ENCODE measurements at places on chromosomes 7 and 10.

GRCh38 chr7:22686620-22687019 is 40.4 kb upstream of the IL6 start:
- no peak for DNase-seq

DNA sequence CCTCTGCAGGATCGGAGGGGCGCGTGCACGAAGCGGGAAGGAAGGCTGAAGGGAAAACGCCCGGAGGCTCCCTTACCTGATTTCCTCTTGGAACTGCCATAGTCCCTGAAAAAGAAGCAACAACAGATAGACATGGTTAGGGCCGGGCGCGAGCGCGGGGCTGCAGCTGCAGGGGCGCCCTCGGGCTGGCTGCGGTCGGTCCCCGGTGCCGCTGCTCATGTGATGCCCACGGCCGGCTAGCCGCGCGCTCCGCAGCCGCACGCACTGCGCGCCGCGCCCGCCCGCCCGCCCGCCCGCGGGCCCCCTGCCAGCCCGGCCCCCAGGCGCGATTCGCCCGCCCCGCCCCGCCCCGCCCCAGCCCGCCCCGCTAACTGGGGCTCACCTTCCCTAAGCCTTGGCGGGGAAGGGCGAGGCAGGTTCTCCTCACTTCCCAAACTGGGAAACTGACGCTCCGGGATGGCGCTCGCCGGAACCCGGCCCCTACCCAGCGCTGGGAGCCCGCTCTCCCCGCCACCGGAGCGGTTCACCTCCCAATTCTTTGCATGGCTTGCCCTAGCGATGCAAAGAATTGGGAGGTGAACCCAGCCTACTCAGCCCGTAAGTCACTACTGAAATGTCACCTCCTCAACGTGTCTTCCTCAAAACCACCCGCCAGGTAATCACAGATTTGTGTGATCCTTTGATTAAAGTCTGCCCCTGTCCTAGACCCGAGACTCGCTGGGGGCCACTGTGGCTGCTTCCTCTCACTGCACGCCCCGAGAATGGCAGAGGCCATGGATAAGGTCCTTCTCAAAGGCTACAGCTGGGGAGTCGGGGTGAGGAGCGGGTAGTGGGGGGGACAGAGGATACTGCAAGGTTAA is 162.2 kb downstream of the SH3PXD2A start:
- DNase-seq: no peak

- no peak for DNase-seq
These were observed 29.3 kb upstream of the CROT start for GRCh38 chr7:87316097-87316700.

DNA sequence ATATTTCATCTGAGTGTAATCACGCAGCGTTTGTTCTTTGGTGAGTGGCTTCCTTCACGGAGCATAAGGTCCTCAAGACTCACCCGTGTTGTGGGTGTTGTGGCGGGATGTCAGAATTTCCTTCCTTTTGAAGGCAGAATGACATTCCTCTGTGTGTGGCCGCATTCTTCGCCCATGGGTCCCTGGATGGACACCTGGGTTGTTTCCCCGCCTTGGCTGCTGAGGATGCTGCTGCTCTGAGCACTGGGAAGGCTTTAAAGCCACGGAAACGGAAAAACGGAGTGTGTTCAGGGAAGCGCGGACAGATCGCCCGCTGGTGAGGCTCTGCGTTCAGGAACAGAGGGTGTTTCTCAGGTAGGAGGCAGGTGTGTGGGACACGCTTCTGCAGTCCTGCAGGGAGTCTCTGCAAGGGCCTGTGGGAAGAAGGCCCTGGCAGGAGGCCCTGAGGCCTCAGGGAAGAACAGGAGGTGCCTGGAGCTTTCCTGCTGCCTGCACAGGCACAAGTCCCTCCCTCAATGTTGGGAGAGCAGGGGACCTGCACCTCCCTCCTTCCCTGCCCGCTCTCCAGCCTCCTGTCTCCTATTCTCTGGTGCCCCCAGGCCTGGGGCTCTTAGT is 35.7 kb upstream of the SHH start:
- no peak for DNase-seq

GRCh38 chr10:124106241-124106879 is 13.0 kb upstream of the CHST15 start:
- DNase-seq: no peak

GRCh38 chr10:61606959-61607907 is 55.5 kb upstream of the CABCOCO1 start:
- DNase-seq: no peak

- DNase-seq: peak; percentile 57
These were observed 1.4 kb downstream of the EPHB4 start for GRCh38 chr7:100825751-100826513.

GRCh38 chr10:105965141-105965540 is 1199.4 kb downstream of the SORCS1 start:
- DNase-seq: no peak

GRCh38 chr10:74123081-74123480 is 27.5 kb downstream of the AP3M1 start:
- no peak for DNase-seq

DNA sequence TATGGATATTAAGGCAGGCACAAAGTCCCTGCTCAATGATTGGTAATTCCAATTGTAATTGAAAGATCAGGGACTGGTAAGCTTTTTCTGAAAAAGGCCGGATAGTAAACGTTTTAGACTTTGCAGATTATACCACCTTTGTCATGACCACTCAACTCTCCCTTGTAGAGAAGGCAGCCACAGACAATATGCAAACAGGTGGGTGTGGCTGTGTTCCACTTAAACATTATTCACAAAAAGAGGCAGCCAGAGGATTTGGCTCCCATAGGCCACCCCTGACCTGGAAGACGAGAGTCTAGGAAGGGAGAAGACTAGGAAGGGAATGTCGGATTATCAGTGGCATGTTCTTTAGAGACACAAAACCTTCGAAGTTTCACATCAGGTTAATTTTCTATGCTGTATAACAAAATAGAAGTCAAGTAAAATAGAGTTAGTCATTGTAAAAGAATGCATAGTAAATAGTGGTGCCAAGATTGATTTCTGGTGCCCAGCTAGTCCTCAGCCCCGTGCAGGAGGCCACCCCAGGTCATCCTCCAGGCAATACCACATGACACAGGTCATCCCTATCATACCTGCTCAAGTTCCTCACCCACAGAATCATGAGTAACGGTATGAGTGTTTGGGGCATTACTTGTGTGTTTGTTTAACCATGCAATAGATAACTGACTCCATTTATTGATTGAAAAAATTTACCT is 193.8 kb downstream of the PLPP4 start:
- DNase-seq: no peak

- no peak for DNase-seq
These were observed 26.0 kb upstream of the MCU start for GRCh38 chr10:72665925-72666324.

DNA sequence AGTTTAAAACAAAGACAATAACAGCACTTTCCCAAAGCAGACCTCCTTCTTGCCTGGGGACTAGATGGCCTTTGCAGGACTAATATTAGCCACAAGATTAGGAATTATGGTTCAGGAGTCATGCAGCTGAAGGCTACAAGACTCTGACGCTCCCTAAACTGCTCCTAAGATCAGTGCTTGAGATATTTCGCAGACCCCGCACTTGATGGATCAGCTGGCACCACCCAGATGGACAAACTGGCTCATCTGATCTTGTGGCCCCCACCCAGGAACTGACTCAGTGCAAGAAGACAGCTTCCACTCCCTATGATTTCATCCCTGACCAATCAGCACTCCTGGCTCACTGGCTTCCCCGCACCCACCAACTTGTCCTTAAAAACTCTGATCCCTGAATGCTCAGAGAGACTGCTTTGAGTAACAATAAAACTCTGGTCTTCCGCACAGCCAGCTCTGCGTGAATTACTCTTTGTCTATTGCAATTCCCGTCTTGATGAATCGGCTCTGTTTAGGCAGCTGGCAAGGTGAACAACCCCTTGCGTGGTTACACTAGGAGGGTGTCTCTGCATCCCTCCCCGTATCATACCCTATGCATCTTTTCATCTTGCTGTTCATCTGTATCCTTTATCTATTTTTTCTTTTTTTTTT is 26.9 kb upstream of the NRBF2 start:
- no peak for DNase-seq

- DNase-seq: no peak
These were observed 3.7 kb upstream of the LIPF start for GRCh38 chr10:88660598-88660884.

Data from right kidney (tissue), 9 donors.